ENCODE measurements at places on chromosomes 5 and 9.

DNA sequence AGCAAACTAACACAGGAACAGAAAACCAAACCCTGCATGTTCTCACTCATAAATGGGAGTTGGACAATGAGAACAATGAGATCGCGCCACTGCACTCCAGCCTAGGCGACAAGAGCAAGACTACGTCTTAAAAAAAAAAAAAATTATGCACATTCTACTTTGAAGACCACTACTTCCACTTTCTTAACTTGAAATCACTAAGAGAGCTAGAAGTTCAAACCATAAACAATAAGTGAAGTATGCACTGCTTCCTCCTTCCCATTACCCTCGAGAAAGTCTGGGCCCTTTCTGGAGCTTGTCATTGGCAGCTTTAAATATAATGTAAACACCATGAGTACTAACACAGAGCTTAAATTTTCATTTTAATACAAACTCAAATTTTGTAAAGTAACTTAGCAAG is 94.9 kb downstream of the TLE1 start:
- DNase-seq, result no peak

GRCh38 chr5:9288234-9288633 is 257.6 kb downstream of the SEMA5A start:
- DNase-seq, result no peak

DNA sequence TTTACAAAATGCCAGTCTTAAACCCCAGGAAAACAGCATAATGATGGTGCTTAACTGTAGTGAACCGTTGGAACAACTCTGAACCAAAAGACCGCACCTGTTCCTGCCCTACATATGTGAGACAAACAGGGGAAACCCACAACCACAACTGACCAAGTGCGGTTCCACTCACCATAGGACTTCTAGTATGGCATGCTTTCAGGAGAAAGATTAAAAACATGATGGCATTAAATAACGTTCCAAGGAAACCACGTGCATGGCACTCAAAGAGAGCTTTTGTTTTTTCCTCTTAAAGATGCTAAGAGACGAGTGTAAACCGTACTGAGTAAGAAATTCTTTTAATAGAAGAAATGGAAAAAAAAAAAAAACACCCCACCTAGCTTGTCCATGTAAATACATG is 119.8 kb downstream of the SSBP2 start:
- DNase-seq, result no peak

GRCh38 chr5:177194268-177194667 is 60.7 kb downstream of the NSD1 start:
- DNase-seq, result peak; percentile 38

- DNase-seq, result no peak
Measured at GRCh38 chr5:163614787-163615186, 109.4 kb downstream of the MAT2B start.

DNA sequence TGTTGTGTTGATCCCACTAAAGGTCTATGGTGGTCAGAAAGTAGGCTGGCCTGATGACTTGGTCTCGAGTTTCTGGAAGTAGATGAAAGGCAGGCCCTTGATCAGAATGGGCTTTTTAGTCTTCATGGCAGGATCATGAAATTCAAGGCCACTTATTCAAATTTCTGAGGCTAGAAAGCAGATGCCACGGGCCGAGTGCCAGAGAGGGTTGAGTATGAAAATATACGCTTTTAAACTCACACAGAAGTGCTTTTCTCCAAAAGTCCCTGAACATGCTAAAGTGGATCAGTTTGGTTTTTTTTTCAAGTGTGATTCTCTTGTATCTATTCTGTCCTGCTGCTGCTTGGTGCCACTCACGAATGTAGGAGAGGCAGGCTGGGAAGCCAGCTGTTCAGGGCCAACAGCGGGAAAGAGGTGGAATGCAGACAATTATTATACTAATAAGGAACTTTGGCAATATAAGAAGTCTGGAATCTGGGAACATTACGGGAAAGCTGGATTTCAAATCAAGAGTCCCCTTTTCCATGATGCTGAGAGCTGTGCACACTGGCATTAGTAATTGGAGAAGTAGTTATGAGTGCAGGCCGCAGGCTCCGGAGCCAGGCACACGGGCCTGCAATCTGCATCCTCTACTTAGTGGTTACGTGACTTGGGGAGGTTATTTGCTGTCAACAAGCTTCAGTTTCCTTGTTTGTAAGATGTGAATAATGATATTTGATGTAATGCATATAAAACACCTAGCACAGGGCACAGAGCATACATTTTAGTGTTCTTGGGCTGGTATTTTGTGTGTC is 95.8 kb downstream of the LMNB1 start:
- DNase-seq, result no peak

DNA sequence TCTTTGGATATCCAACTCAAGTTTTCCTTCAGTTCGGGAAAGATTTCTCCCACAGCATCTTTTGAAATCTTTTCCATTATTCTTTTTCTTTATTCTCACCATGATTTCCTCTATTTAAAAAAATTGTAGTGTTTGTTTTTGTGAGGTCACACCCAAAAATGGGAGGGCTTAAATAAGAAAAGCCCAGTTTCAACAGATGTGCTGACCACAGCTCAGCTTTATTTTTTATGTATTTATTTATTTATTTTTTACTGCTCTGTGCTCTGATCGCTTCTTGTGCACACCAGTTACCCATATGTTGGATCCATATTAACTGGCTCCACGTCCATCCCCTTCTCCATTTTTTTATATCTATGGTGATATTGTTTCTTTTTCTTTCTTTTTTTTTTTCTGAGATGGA is 20.3 kb downstream of the GFPT2 start:
- DNase-seq, result no peak

DNA sequence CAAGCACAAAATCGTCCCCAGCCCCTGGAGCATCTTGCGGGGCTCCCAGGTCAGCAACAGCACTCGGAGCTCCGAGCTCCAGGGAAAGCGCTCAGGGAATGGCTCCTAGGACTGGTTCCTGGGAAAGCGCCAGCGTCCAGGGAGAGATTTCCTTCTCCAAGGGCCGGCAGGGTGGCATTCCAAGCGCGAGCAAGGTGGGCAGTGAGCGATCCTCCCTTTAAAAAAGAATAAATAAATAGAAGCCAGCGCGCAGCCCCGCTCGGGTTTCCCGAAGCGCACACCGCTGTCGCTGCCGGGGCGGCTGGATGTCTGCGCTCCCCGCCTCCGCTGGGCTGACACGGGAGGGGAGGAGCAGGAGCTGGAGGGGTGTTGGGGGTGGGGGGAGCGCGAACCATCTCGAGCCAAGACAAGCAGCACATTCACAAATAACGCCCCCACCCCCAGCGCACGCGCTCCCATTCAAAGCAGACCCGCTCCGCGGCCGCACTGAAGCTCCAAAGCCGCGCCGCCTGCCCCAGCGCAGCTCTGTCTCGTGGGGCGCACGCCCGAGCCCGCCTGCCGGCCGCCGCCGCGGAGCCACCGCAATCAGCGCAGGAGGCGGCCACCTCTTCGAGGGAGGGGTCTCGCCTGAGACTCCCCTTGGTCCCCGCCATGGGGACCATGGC is 327.4 kb downstream of the SH3GL2 start:
- DNase-seq, result no peak

DNA sequence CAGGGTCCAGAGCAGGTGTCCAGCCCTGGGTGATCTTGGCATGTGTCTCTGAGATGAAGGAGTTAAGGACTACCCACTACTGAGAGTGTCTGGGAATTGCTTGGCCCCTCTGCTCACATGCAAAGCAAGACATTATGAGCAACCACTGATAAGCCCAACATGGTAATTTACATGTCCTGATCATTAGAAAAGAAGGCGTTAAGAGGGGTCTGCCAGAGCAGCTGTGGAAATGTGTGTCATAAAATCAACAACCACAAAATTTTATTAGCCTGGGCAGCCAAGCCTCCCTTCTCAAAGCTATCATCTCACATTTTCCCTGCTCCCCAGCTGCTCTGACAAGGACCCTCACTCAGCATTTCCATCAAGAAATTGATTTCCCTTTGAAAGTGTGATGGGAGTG is 351.0 kb downstream of the SPOCK1 start:
- no peak for DNase-seq

- DNase-seq, result no peak
Measured at GRCh38 chr5:161058781-161059180, 206.8 kb upstream of the ATP10B start.

DNA sequence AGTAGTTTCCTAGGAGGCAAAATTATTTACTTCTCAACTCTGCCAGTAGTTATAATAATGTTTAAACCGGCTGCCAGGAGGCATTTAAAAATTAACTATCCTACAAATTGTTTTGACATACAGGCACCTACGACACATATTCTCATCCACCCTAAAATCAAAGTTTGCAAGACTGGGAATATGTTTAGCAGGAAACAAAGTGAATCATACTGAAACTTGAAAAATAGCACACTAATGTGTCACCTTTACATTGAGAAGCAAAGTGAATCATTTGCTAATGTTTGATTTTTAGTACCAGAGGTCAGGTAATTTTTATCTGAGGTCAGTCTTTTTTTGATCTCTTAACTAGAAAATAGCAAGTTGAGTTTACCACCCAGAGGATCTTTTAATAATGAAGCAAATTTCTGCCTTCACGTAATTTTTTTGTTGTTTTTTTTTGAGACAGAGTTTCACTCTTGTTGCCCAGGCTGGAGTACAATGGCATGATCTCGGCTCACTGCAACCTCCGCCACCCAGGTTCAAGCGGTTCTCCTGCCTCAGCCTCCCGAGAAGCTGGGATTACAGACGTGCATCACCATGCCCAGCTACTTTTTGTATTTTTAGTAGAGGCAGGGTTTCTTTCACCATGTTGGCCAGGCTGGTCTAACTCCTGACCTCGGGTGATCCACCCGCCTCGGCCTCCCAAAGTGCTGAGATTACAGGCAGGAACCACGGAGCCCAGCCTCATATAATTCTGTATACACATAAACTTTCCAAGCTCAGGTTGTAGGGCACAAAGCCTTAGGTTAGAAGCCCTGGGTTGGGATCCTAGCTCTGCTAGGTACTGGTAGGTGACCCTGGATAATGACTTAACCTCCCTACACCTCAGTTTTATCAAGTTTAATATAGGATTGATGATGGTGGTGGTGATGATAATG is 124.3 kb downstream of the UGCG start:
- DNase-seq, result no peak

DNA sequence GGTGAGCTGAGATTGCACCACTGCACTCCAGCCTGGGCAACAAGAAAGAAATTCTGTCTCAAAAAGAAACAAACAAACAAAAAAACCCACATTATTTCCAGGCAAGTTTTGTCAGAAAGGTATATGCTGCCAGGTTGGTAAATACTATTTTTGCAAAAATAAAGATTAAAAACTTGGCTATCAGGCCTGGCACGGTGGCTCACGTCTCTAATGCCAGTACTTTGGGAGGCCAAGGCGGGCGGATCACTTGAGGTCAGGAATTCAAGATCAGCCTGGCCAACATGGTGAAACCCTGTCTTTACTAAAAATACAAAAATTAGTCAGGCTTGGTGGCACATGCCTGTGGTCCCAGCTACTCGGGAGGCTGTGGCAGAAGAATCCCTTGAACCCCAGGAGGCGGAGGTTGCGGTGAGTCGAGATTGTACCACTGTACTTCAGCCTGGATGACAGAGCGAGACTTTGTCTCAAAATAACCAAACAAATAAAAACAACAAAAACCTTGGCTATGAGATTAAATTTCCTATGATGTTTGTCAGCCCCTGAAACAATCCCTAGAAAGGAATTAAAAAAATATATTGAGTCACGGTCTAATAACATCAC is 22.7 kb downstream of the AGXT2 start:
- no peak for DNase-seq

- no peak for DNase-seq
Measured at GRCh38 chr5:150556859-150557508, 49.1 kb downstream of the NDST1 start.

DNA sequence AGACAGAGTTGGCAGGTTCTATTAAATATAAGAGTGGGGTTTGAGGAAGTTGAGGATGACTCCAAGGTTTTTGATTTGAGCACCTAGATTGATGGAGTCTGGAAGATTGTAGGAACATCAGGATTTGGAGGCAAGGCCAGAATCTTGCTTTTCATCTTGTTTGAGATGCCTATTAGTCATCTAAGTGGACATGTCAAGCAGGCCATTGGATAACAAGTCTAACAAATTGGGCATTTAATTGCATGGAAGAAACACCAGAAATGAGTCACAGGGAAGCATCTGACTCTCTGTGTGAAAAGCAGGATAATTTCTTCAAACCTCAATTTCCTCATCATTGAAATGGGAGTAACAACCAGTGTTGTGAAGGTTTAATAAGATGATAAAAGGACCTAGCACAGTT is 53.3 kb upstream of the ARL15 start:
- no peak for DNase-seq

- no peak for DNase-seq
Measured at GRCh38 chr9:72872718-72873117, 80.1 kb downstream of the ALDH1A1 start.

- no peak for DNase-seq
Measured at GRCh38 chr5:36172599-36172998, 20.7 kb downstream of the SKP2 start.

DNA sequence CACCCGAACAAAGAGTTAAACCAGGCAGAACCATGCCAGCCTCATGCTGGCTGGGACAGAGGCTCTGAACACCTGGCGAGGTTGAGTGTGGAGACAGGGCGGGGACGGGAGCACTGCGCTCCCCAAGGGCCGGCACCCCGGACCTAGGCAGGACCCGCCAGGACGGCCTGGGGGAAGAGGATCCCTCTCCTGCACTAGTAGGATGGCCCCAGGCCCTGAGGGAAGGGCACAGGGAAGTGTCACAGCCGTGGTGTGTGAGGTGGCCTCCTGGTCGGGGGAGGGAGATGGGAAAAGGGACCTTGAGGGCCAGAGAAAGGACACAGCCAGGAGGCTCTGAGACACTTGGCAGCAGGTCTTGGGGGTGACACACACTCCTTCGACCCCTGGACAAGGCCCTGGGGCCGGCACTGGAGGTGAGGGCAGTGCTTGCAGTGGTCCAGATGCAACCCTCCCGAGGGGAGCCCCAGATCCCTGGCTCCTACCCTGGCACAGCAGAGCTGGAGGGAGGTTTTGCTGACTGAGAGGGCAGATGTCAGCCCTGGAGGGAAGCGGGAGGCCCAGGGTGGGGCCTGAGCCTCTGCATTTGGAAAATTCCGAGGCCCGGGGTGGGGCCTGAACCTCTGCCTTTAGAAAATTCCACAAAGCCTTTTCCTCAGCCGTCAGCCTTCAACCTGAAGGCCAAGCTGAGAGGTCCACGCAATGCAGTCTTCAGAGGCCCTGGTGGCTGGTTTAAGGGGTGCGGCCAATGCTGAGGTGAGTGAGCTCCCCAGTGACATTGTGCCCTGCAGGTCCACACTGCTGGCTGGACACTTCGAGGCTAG is 24.8 kb upstream of the TERT start:
- no peak for DNase-seq

DNA sequence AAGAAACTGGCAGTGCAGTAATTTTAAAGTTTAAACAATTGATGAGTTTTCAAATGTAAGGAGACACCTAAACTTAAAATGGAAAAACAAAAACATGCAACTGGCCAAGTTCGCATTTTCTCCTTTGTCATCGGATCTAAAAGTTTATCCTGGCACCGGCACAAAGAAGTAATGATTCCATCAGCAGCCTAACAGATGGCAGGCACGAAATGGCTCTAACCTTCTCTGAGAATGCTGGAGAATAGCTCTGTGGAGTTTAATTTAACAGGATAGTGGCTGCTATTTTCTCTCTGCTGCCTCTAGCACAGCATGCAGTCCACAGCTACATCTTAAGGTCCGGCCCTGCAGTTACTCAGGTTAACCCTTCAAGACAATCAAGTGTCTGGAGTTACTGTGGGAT is 82.2 kb downstream of the PRELID2 start:
- DNase-seq, result no peak

All from T1000 (cell line).